ENCODE measurements at places on chromosomes 13 and 19.

- no peak for DNase-seq
Observed at GRCh38 chr19:24073807-24074206, 13.2 kb upstream of the ZNF254 start.

DNA sequence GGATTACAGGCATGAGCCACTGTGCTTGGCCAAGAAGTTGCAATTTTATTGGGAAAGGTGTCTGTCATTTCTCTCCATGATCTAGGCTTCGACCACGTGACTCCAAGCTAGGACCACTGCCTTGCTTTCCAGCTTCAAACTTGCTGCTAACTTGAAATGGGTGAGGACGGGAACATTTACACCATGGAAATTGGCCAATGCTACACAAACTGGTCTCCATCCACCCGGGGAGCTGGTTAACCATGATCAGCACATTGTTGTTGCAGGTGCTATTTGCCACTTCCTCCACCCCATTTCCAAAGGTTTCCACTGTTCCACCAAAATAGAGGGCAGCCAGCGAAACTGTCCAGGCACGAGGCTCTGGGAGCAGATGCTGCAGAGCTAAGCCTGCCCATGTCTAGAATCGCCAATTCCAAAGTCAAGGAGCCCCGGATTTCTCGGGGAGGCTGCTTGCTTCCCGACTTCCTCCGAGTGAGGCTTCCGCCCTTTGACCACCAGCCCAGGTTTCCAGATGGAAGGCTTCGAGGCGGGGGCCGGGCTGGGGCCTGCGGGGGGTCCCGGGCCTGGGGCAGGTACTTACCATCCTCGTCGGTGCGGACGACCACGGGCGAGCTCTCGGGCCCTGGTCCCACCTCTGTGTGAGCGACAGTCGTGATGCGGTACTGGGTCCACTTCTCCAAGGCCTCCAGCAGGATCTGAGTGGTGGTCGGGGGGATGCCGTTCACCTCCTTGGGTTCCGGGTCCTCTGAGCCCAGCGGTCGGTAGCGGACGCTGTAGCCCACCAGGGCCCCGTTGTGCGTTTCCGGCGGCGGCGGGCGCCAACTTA lies 109.7 kb downstream of the PTPRS start:
- no peak for DNase-seq

- no peak for DNase-seq
Observed at GRCh38 chr13:50839828-50840227, 3.7 kb downstream of the DLEU7 start.

DNA sequence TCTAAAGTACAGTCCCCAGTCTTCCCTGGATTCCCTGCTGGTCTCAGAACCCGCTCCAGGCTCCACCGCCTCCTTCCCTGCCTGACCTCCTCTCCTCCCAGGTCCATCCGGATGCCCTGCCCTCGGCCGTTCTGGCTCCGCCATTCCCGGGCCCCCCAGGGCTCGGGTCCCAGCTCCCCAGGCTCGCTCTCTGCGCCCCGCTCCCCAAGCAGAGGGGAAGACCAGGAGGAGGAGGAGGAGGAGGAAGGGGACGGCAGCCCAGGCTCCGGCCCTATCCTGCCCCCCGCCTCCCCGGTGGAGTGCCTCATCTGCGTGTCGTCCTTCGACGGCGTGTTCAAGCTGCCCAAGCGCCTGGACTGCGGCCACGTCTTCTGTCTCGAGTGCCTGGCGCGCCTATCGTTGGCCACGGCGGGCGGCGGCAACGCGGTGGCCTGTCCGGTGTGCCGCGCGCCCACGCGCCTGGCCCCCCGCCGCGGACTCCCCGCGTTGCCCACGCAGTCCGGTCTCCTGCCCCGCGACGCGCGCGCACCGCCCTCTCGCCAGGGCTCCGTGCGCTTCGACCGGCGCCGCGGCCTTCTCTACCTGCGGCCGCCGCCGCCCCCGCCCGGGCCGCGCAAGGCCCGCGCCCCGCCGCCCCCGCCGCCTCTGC lies 647 bp downstream of the RNF225 start:
- no peak for DNase-seq

- no peak for DNase-seq
Observed at GRCh38 chr13:75704927-75705288, 68.8 kb downstream of the LMO7 start.

- DNase-seq = no peak
Observed at GRCh38 chr19:54923276-54923675, 17.3 kb downstream of the NCR1 start.

GRCh38 chr19:18397242-18398202 lies at the start of gene LRRC25:
TSS of gene LRRC25 (minus strand) at chr19:18397622. CDS start at chr19:18396963, 659 bp downstream.
- no peak for DNase-seq

GRCh38 chr13:108166078-108166477 lies 49.3 kb downstream of the LIG4 start:
- no peak for DNase-seq

- no peak for DNase-seq
Observed at GRCh38 chr13:46484561-46484960, 68.4 kb upstream of the LRCH1 start.

GRCh38 chr19:14837391-14837790 lies 2.4 kb upstream of the OR7A5 start:
- DNase-seq = no peak

GRCh38 chr19:46650445-46650844 lies 10.5 kb downstream of the DACT3 start:
- no peak for DNase-seq

DNA sequence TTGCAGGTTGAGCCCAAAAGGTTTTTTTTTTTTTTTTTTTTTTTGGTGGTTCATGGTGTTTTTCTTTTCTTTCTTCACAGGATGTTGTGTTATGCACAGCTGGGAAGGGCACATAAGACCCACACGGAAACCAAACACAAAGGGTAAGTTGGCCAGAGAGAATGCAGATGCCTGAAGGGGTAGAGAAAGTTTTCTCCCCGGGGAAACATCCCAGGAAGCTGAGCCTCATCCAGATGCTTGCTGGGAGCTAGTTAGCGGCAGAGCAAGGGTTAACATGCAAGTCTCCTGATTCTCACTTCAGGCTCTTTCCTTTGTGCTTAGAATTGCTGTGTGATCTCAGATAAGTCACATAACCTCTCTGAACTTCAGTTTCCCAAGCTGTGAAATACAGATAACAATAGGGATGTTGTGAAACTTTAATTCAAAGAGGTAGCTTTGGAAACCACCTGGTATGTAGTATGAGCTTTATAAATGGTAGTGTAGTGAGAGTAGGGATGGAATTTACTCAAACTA lies 3.1 kb downstream of the ADGRE1 start:
- DNase-seq = no peak

- no peak for DNase-seq
Observed at GRCh38 chr13:44541601-44542000, 34.5 kb downstream of the TSC22D1 start.

- DNase-seq = no peak
Observed at GRCh38 chr13:40495621-40496001, 170.8 kb downstream of the FOXO1 start.

DNA sequence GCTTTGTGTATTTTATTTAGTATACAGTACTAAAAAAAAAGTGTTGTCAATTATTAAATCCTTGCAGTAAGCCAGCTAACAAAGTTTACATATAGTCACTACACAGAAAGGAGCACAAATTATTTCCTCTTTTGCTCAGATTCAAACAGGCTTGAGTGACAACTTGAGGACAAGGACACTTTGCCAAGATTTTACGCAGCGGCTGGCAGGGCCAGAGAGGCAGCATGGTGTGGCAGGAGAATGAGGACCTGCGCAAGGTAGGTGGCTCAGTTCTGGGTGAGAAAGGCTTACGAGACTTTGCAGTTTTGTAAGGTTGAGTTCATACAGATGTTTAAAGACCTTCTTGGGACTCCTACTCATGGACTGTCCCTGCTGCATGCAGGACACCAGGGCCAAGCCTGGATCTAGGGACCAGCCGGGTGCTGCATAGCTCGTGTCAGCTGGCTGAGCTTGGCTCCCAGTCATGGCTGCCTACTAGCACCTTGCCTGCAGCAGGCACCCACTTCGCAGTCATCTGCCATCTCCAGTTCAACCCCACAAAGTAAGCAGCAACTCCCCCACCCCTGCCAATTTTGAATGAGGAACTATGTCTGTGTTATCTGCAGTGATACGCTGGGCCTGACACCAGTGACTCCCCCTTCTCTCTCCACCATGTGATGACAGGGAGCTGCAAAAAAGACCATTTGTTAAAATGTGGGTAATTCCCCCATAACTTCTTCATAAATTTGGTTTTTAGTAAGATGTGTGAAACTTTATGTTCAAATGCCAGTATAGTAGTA lies 3.7 kb upstream of the TUBA3C start:
- DNase-seq = no peak

DNA sequence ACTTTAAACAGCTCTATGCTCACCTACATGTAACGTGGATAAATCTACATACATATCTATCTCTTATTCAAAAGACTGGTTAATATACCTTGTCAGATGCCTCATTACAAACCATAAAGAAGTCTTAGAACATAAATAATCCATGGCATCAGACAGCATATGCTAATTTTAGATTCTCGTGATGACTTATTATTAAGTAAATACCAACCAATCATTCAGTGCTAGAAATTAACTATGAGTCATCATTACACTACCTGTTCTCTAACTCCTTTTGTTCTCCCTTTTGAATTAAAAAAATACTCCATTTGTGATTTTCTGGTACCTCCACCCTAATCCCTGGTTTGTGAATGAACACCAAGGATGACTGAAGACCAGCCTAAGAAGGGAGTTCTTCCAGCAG lies 754.3 kb upstream of the ARGLU1 start:
- DNase-seq = no peak

DNA sequence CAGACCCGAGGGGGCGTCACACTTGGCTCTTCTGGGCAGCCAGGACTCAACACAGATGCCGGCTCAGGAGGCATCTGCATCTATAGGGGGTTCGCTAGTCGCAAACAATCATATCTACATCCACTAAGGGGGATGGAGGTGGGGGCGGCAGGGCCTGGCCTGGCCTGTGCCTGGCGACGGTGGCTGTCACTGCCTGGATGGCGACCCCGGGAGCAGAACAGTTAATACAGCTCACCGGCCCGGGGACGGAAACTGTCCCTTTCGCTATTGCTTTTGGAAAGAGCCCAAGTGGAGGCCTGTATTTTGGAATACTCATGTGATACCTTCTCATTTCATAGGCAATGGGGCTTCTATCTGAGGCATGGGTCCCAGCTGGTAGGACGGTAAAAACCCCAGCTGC lies 17.7 kb downstream of the SGTA start:
- DNase-seq = no peak

GRCh38 chr13:60230593-60230992 lies 66.9 kb upstream of the DIAPH3 start:
- DNase-seq = no peak

DNA sequence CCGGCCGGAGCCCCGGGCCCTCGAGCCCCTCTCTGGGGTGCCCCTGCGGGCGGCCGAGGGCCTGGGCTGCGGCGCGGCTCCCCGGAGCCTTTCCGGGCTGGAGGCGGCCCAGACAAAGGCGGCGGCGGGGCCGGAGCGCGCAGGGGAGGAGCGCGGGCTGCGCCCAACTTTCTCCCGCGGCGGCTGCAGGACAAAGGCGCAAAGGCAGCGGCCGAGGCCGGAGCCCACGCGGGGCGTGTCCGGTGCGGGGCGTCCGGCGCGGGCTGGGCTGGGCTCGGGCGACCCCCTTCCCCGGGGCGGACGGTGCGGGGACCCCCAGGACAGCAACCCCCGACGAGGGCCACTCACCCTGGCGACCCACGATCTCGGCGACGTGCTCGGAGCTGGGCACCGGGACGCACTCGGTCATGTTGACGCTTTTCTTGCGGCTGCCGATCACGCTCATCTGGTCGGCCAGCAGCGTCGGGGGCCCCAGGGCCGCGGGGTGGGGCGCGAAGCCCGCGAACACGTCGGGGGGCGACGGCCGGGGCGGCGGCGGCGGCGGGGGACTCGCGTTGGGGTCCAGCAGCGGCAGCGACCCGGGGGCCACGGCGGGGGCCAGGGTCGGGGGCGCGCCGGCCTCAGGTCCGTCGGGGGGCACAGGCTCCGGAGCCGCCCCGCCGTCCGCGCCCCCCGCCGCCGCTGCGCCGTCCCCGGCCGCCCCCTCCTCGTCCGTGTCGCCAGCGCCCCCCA lies 843 bp downstream of the MEX3D start:
- DNase-seq = no peak

GRCh38 chr19:20660473-20661140 lies 764 bp downstream of the ZNF626 start:
- DNase-seq = no peak

DNA sequence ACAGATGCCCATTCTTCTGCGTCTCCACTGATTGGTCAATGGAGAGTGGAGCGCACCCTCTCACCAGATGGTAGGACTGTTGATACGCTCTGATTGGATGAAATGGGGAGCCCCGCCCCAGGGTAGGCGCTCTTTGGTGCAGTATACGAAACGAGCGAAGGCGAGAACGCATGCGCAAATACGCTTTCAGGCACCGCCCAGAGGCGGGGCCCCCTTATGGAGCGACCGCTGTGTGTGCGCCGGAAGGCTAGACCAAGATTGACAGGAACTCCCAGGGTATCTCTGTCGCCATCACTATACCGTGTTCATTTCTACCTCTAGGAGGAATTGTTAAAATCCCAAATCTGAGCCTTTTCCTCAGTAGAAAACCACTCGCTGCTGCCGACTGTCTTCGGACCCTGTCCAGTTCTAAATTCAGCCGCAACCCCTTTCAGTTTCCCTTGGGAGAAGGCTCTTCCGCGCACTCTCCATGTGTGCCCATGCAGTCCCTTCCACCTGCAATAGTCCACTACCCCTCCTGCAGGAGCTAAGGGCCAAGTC lies 720 bp upstream of the HNRNPL start:
- DNase-seq = peak; percentile 93

GRCh38 chr13:88586263-88586662 lies 915.1 kb downstream of the SLITRK5 start:
- DNase-seq = no peak

- DNase-seq = no peak
Observed at GRCh38 chr19:9150650-9151049, 10.5 kb downstream of the ZNF317 start.

DNA sequence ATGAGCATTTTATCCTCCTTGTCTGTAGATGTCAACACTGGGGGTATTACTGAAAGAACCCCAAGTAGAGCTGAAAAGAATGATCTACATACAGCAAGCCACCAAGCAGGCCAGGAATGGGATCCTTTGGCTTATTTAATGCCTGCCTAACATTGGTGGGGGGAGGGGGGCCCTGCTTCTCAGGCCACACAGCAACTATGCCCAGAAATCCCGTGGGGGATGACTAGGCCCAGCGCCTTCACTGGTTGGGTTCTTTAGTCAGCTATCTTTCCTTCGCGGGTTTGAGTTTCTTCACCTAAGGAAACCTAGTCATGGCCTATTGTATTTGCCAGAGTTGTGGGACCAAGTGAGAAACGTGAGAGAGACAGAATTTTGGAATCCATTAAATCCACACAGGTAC lies 80.5 kb downstream of the CCNA1 start:
- no peak for DNase-seq

DNA sequence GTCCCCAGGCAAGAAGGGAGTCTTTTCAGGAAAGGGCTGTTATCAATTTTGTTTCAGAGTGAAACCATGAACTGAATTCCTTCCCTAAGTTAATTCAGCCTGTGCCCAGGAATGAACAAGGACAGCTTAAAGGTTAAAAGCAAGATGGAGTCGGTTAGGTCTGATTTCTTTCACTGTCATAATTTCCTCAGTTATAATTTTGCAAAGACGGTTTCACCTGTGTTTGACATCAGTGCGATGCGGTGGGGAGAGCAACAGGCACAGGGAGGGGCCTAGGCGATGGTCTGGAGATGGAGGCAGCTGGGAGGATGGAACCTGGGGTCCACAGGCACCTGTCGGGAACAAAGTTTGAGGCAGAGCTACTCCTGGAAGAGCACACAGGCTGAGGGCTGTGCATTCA lies 5.9 kb upstream of the ZNF552 start:
- no peak for DNase-seq

GRCh38 chr19:17686592-17687024 lies 1.5 kb downstream of the UNC13A start:
- DNase-seq = no peak

Data from stimulated activated CD4-positive, alpha-beta T cell treated with anti-CD3 and anti-CD28 coated beads, Interleukin-1b, Interleukin-23, amount 100 ng/mL, for 1 hour (primary cell).